Brain (organoid and tissue), 16 donors: ENCODE measurements at places on chromosomes 1 and 21.

GRCh38 chr21:15968776-15969310 lies 239.1 kb downstream of the USP25 start:
- DNase-seq, result no peak

GRCh38 chr1:163725551-163725950 lies 403.8 kb downstream of the NUF2 start:
- no peak for DNase-seq

GRCh38 chr21:27372381-27372780 lies 405.5 kb upstream of the ADAMTS5 start:
- no peak for DNase-seq

DNA sequence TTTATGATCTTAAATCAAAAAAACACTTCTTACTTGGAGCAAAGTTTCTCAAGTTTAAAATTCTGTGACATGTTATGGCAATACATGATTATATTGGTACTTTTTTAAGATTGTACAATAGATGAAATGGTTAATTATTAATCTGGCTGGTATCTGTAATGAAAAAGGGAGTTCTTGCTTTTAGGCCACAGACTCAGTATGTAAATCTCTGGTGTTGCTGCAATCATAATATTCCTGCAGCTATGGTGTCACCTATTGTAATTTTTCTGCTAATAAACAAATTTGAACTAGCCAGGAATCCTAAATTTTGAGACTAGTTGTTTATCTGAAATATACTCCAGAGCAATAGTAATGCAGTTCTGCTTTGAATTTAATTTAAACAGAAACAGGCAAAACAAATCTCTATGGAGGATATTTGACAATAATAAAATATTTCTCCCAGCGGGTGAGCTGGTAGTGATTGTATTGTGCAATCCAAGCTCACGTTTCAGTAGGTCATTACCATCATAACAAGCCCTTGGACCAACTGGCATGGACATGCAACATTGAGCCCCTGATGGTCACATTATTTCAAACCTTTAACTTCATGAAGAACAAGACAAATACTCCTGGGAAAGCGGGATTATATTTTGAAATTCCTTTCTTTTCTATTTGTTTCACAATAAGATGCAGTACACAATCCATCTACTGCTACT lies 77.2 kb upstream of the USH2A start:
- no peak for DNase-seq

DNA sequence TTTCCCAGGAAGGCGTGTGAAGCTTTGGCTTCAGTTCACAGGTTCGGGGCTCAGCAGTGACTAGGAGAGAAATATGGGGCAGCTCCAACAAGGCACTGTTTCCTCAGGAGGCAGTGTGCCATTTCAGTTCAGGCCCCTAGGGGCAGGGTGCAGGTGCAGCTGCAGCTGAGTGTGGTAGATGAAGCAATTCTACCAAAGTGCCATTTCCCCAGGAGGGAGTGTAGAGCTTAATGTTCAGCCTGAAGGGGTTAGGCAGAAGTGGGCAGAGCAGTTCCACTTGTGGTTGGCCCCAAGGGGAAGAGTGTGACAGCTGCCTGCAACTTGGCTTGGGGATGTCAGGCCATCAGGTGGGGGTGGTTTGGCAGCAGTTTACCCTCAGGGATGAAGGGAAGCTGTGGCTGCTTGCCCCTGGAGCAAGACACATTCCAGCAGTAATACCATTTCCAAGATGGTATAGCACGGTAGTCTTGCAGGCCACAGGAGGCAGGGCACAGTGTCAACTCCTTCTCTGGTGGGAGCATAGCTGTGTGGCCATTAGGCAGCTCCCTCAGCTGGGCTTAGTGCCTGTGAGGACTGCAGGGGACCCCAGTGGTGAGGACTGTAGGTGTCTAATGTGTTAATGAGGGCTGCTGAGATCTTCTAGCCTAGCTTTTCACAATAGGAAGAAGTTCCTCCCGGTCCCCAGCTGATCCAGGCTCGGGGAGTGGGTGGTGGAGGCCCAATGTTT lies 34.7 kb downstream of the RGSL1 start:
- no peak for DNase-seq

GRCh38 chr1:231252336-231252735 lies 11.3 kb downstream of the GNPAT start:
- DNase-seq, result no peak

DNA sequence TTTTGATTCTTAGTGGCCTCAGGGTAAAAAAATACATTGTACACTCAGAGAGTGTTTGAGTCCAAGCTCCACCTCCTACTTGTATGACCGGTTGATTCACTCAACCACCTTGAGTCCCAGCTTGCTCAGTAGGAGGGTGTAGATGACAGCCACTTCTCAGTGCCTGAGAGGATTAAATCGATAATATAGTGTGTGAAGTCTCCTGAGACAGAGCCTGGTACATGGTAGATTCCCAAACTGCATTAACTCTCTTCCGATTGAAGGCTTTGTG lies 38.4 kb downstream of the NCMAP start:
- DNase-seq, result no peak

DNA sequence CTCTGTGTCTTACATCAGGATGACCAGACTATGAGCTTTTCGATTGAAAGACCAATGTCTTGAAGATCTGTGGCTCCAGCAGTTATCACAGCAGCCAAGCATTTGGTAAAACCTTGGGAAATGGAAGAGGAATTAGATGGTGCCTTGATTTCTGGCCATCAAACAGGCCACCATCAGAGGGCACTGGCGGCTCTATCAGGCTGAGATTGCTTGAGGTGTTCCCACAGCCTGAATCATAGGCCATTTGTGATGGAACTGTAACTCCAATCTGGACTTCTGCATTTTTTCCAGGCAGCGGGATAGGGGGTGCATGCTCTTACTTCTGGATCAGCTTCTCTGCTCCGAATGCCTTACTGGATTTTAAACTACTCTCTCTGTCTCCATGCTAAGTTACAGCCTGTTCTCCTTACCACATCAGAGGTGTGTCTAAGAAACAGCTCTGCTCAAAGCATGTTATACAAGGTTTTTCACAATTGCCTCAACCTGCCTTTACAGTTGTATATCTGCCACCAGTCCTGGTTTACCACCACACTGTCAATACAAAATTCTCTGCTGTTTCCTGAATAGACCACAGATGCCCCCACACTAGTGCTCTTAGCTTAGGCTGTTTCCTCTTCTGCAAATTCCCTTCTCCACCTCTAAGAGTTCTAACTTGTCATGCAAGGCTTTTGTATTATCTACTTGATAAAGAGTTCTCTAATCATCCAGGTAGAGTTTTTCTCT lies 180.9 kb downstream of the PTGER3 start:
- DNase-seq, result no peak

DNA sequence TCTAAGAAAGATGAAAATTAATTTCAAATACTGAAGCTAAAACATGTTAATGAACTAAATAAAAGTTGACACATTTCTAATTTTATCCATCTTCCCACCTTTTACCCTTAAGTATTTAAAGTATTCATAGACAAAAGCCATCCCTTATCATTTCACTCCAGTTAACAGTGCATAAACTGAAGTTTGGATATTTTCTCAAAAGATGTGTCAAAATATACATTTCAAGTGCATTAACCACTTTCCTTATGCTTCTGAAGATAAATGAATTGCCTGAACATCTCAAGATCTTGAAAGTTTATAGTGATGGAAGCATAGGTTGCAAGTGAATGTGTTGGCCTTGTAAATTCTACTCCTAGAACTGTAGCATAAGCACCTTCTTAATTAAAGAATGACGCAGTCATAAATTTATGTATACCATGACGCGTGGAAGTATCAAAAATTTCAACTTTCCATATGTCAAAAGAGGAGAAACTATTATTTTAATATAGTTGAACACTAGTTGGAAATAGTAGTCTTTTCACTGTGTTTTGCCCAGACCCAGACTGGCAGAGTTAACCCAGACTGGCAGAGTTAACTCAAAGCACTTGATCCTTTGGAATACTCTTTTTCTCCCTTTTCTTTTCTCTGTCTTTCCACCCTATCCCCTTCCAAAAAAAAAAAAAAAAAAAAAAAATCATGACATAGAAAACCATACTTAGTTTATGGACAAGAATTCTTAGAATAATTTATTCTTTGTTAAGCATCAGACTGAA lies 282.6 kb upstream of the C1orf105 start:
- no peak for DNase-seq

DNA sequence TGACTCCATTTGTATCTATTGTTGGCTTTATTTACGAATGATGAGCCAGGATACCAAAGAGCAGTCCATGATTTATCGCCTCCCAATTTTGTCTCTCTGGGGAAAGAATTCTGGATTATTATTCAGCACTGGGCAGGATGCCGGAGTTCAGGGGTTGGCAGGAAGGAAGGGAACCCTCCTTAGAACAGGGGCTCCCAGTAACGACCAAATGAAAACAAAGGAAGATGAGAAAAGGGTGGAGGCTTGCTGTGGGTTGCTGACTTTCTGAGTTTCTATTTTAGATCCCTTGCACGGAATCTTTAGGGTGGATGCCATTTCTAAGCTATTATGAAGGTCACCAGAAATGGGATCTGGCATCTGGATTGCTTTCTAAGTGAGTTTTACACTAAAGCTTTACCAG lies 231.2 kb upstream of the LYPLAL1 start:
- no peak for DNase-seq

- DNase-seq, result no peak
These were observed 91.8 kb upstream of the NGF start for GRCh38 chr1:115429884-115430283.

GRCh38 chr1:6971048-6971447 lies 185.8 kb downstream of the CAMTA1 start:
- DNase-seq, result no peak

GRCh38 chr1:208006258-208006920 lies 95.5 kb upstream of the CD34 start:
- no peak for DNase-seq

DNA sequence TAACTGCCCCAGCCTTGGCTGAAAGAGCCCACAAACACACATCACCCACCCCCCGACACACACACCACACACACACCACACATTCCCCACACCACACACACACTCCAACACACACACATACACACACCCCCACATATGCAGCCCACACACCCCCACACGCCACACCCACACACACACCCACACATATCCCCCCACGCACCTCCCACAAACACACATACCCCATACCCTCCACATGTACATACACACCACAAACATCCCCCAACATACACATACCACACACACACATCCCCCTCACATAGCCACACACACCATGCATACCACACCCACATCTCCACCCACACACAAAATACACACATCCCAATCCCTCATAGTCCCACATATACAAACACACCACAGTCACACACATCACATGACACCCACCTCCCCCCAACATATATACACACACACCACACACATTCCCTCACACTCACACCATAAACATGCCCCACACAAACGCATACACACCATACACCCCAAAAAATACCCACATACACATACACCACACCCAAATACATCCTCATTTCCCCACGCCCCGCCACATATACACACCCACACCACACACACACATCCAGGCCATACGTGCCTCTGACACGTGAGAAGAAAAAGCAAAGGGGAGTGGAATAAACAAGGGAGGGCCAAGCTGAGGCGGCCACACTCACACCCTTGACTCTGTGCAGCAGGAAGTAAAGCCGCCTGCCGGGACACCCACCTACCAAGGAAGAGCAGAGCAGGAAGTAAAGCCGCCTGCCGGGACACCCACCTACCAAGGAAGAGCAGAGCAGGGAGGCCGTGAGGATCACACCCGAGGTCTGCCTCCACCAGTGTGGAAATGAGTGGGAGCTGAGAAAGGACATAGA lies 53.7 kb downstream of the HSF2BP start:
- no peak for DNase-seq

DNA sequence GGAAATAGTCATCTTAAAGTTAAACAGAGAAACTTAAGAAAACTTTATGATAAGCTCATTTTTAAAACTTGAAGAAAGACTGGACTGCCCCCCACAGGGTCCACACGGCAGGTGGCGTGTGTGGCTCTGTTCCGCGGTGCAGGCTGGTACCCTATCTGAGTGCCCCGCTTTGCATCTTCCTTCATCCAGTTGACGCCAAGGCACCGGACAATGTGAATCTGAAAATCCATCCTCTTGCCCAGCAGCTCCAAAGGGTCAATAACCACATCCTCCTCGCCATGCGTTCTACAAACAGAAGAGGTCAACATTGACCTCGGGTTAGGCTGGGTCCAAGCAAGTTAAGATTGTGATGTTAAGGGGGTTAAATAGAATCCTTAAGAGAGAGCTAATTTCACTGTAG lies 54.5 kb downstream of the SCCPDH start:
- no peak for DNase-seq

GRCh38 chr1:16145030-16145661 lies 10.7 kb downstream of the EPHA2 start:
- DNase-seq, result no peak

DNA sequence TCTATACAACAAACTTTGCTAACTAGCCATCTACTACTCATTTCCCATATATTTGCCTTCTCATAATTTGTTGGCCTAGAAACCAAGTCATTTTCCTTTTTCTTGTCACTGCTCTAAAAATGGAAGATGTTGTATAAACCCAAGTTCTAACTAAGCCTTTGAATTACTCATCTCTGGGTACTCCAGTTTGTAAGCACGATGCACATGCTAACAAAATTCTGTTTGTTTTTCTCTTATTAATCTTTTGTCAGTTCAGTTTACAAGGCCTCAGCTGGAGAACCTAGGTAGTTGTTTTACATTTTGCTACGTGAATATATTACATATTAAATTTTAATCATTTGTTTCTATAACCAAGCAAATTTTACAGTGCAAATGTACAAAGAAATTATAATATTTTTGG lies 663.2 kb upstream of the RGS18 start:
- DNase-seq, result no peak

DNA sequence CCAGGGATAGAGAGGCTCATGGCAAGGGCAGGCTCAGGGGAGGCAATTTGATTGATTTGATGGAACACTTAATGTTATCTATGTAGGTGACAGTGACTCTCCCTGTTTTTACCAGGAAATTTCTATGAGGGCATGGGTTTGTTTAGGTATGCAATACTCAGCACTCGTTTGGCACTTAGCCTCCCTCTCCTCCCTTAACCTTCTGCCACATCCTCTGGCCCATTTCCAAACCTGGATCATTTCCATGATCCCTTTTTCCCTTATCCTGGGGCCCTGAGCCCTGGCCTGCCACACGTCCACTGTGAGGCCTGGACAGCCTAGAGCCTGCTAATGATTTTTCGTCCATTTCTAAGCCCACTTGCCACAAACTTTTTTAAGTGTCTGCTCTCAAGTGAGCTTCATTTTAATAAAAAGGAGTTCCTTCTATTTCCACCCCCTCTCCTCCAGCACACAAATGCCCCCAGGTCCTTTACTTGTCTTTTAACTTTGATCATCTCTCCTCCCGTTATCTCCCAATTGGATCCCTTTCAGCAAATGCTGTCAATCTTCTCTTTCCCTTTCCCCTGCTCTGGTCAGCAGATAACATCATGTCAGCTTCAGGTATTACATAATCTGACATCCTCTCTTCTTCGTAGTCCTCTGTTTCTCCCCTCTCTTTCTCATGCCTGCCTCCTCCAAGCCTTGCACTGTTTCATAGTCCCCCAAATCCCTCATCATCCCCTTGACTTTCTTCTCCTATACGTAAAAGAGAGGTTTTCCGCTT lies 37.8 kb upstream of the GADD45A start:
- DNase-seq, result peak; percentile 63

GRCh38 chr1:69312055-69312732 lies 255.5 kb upstream of the LRRC7 start:
- no peak for DNase-seq
